Right renal pelvis (tissue), 4 donors: ENCODE measurements at places on chromosomes 7 and 10.

- DNase-seq, result no peak
These were observed 83.6 kb upstream of the DLX6 start for GRCh38 chr7:96921771-96922170.

- no peak for DNase-seq
These were observed 30.7 kb upstream of the HYCC1 start for GRCh38 chr7:23044581-23044980.

- DNase-seq, result no peak
These were observed 6.5 kb downstream of the DBNL start for GRCh38 chr7:44050915-44051560.

GRCh38 chr10:59887006-59887405 is 19.4 kb downstream of the CCDC6 start:
- DNase-seq, result no peak

DNA sequence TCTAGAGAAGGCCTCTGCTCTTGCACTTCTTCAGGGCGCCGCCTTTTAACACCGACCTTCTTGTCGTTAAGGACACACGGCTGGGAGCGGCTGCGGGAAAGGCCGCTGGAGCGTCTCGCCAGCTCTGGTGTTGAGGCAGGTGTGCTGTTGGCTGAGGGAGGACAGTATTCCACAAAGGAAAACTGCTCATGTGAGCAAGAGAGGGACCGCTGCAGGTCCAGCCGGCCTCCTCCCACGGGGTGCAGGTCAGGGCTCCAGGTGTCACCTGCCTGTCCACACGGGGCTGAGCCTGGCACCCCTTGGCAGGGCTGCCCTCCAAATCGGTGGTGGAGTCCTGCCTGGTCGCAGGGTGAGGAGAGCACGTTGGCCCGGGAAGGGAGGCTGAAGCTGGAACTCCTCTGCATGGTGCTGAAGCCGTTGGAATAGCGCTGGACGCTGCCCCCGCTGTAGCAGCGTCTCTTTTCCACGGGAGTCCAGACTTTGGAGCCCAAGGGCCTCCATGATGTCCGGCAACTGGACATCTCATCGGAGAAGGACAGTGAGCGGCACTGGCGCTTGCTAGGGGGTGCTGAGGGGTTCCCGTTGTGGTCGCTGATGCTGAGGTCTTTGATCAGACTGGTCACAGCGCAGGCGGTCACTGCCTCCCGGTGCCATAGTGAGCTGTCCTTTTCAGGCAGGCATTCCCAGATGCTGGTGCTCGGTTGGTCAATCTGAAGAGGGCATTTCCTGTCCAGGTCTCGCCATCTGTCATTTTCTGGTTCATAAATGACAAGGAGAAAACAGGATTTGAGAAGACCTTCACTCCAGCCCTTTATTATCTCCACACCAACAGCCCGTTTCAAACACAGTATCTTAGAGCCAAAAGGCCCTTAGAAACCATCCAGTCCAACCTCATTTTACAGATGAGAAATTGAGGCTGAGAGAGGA is 62.3 kb downstream of the FAM53B start:
- DNase-seq, result no peak
